ENCODE measurements at places on chromosomes 2 and 18.

- DNase-seq = no peak
Observed at GRCh38 chr2:231415029-231415428, 19.5 kb downstream of the B3GNT7 start.

GRCh38 chr2:191050640-191050987 lies 36.6 kb upstream of the STAT1 start:
- DNase-seq = no peak

DNA sequence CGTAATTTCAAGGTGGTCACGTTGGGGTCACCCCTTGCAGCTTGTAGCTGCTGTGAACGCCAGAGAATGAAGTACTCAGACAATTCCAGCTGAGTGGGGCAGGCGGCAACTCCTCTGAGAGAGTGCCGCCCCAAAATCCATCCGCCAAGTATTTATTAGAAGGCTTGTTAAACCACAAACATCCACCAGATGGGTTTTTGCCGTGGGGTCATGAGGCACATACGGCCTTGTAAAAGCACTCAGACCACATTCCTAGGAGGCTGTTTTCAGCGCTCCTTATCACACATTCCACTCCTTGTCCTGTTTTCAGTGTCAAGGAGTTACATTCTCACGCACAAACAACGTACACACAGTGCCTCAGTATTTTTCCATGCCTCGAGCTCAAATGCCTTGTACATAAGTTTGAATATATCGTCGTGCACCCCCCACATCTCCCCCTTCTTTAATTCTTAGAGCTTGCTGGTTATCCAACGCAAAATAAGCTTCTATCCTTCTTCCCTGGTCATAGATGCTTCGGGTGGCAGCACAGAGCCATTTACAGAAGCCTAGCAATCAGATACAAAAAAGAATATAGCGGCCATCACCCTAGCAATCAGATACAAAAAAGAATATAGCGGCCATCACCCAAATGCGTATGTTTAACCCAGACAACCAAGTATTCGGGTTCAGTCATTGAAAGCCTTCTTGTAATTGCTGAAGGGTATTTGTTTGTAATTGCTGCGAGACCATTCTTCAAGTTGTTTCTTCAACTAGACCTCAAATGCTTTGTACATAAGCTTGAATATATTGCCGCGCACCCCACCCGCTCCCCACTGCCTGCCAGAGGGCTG lies 7.3 kb downstream of the ALPP start:
- DNase-seq = no peak

- DNase-seq = no peak
Observed at GRCh38 chr2:177543007-177543760, 150.6 kb downstream of the AGPS start.

Data from activated CD4-positive, CD25-positive, alpha-beta regulatory T cell (primary cell).